NCI-H2107 (cell line): ENCODE measurements at places on chromosomes 13 and 19.

DNA sequence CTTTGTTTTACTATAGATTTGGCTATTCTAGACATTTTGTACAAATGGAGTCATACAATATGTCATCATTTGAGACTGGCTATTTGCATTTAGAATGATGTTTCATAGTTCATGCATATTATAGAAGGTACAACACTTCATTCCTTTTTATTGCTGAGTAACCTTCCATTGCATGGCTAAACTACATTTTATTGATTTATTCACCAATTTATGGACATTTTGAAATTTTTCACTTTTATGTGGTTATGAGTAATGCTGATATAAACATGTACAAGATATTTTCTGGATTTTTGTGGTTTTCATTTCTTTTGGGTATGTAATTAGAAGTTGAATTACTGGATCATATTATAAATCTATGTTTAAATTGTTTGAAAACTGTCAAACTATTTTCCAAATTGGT lies 710.3 kb upstream of the SLITRK5 start:
- no peak for DNase-seq

- DNase-seq: no peak
Measured at GRCh38 chr13:73482556-73482955, 423.8 kb downstream of the KLF5 start.

DNA sequence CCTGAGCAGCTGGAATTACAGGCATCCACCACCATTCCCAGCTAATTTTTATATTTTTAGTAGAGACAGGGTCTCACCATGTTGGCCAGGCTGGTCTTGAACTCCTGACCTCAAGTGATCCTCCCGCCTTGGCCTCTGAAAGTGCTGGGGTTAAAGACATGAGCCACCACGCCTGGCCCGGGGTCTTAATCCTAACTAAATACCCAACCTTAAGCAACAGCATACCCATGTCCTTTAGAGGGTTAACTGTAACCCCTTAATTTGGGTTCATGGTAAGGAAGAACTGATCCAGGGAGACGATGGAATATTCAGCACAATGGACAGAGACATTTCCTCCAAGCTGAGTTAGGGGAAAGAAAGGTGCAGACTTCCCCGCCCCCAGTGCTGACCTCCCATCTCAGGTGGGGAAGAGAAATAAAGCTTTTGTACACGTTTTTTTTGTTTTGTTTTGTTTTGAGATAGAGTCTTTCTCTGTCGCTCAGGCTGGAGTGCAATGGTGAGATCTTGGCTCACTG lies 8.7 kb upstream of the GALP start:
- no peak for DNase-seq

DNA sequence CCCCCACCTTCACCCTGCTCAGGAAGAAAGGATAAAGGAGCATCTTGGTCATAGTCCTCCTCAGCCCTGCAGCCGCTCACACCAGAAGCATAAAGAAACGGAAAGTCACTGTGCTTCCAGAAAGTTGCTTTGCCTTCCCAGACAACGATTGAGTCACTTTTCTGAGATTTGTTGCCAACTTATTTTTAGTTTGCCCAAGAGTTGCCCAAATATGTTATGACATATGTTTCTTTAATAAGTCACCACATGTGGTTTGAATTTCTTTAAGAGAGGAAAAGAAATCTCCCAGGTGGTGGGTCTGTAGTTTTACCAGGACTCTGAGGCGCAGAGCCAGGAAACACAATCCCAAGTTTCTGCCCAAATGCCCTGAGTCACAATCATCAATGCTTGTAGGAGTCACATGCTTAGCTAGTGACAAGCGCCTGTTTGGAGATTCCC lies 63.4 kb upstream of the LRCH1 start:
- no peak for DNase-seq

DNA sequence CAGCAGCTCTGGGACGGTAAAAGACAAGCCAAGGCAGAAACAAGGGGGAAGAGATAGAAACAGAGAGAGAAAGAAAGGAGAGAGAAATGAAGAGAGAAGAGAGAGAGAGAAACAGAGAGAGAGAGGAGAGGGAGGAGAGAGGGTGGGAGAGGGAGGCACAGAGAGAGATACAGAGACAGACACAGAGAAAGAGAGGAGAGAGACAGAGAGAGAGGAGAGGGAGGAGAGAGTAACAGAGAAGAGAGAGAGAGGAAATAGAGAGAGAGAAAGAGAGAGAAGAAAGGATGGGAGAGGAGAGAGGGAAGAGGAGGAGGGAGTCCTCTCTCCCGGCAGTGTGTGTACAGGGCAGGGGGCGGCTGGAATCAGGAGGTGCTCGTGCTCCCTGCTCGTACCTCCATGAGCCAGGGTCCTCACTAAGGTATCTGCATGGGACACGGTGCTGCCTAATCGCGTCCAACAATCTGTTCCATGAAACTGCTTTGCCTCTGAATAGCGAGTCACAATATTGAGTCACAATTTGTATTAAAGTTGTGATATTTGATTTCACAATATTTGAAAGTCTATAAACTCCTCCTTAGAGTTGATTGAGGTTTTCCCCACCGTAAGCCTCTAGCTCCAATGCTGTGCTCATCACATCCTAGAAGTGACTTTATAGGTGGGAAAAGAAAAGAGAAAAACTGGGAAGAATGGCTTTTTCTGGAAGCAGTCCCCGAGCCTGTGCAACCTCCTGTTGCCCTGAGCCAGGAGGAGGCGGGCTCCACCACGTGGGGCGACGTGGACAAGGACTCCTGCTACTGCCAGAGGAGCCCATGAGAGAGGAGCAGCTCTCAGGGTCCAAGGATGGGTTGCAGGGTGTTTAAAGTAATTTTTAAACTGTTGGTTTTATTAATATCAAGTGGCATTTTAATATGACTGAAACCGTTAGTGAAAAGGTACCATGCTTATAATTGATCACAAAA lies 81.7 kb upstream of the ARHGEF7 start:
- no peak for DNase-seq
